ENCODE measurements at places on chromosomes 16 and 17.

- DNase-seq: no peak
Measured at GRCh38 chr17:66375121-66375520, 72.7 kb downstream of the PRKCA start.

DNA sequence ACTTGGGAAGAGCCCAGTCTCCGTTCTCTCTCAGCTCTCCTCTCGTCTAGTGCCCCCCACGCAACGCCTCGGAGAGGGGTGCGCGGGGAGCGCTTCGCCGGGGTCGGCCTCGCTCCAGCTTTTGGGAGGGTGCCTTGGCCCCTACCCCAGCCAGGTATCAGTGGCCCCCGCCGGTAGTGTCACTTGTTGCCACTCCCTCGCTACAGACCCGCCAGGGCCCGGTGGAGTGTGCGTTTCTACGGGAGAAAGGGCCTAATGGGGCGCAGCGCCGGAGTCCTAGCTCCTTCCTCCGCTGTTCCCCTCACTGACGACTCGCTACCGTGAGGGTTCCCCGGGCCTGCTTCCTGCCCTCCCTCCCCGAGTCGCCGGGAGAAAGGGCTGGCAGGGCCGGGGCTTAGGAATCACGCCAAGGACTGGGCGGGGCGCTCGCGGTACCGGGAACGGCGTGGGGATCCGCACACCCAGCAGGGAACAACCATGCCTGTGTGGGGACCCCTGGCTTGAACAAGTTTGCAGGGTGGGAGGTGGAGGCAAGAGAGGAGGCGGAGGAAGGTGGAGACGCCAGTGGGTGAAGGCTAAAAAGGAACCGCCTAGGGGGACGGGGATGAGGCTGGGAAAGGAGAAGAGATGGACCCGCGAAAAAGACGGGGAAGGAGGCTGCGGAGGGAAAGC is 997 bp upstream of the CDH11 start:
- DNase-seq: no peak

DNA sequence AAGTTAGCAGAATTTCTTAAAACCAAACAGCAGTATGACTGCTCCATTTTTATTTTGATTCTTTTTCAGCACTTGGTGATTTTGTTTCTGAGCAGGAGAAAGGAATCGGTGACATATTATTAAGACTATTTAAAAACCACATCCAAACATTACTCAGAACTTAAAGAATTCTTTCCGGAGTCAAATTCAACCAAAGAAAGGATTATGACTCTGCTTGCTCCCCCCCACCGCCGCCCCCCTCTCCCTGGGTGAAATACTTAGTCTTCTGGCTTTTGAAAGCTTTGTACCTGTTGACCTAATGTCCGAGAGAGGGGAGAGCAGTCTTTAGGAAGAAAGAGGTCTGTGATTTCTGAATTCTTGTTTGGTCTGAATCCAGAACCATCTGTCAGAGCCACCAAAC is 17.9 kb upstream of the COL1A1 start:
- DNase-seq: no peak

DNA sequence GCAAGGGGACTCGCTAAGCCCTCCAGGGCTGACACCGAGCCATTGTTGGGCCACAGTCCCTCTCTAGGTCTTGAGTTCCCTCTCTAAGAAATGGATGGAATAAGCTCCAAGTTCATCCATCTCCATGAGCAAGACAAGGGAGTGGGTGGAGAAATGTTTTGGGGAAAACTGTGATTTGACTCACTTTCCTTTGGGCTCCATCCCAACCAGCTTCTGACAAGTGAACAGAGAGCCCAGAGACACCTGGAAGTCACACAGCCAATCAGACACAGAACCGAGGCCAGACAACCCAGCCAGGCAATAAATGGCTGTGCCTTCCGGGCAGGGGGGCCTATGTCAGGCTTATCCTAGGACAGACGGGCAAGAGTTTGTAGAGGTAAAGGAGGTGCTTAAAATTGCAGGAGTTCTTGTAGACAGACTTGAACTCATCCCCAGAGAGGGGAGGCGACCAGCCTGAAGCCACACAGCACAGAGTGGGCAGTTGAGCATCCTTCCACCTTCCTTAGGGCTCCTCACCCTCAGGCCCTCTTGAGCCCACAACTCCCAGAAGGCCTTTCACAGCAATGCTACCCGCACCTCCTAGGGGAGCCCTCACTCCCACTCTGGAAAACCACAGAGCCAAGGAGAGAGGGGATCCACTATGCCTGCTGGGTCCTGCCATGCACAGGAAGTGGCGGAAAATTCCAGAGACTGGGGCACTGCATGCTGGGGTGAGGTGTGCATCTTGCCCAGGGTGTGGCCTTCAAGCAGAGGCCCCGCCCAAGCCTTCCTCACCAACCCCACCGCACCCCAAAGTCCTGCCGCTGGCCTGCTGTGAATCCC is 9.5 kb upstream of the FAM83G start:
- no peak for DNase-seq

- DNase-seq: no peak
Measured at GRCh38 chr16:49748322-49748721, 107.6 kb downstream of the ZNF423 start.

GRCh38 chr16:30875871-30876801 is 17.7 kb downstream of the BCL7C start:
- peak; percentile 67 for DNase-seq

All from CD4-positive, alpha-beta T cell treated with Interleukin-17A for 1 hour (primary cell).